ENCODE measurements at places on chromosomes 12 and 14.

DNA sequence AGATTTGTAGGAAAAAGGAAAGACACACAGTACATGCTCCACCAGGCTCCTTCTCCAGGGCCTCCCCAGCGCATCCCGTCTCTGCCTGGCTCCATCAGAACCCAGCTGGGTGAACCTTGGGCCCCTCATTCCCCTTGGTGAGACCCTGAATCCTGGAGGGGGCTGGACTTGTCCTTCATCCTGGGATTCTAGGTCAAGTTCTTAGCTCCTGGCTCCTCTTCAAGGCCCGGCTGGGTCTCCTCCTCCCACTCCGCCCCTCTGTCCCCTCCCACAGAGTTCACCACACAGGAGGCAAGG is 49.2 kb downstream of the PSMA6 start:
- no peak for DNase-seq

DNA sequence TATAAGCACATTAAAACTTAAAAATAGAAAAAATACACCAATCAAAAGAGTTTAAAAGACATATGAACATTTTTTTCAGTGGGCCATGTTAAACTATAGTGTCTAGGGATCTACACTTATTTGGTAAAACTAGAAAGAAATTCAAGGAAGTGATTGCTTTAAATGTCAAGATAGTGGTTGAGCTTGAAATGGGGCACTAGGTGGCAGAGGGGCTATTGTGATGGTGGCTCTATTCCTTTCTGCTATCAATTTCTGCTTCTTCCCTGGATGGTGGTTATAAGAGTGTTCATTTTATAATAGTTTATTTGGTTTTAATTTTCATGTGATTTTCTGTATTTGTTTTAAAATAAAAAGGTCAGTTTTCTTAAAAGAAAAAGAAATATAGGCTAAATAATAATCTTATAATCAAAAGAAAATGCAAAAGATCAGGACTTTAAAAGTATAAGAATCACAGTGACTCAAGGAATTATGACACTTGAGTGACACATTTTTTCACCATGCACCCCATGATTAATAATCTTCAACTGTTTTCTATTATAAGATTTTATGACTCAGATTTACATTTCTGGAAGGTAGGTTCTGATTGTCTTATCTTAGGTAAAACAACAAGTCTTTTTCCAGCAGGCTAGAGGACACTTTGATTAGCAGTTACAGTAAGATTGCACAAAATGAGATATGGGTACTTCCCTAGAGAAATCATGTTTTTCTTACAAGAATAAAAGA is 137.5 kb downstream of the FSCB start:
- no peak for DNase-seq

DNA sequence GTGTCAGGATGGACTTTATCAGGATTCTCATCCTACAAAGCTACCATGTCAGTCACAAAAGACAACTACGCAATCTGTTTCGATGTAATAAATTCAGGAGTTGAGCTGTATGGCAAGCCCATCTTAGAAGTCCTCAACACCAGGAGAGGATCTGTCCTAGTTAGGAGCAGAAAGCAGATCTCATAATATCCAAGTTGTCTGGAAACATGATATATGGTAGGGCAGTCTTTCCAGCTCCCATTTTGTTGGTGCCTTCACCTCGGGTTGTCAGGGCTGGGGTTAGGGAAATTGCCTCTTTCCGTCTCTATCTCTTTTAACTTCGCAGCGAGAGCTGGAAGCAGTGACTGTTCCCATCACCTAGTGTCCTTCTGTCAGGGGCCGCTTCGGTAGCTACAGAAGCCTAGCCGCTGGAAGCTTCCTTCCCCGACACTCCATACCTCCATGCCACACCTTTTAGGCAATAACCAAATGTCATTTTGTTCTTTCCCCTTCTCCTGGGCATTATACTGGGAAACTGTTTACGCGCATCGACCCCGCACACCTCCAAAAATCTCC is 1.4 kb downstream of the NIN start:
- DNase-seq: no peak

GRCh38 chr14:97706819-97707218 is 909.6 kb downstream of the VRK1 start:
- DNase-seq: no peak

DNA sequence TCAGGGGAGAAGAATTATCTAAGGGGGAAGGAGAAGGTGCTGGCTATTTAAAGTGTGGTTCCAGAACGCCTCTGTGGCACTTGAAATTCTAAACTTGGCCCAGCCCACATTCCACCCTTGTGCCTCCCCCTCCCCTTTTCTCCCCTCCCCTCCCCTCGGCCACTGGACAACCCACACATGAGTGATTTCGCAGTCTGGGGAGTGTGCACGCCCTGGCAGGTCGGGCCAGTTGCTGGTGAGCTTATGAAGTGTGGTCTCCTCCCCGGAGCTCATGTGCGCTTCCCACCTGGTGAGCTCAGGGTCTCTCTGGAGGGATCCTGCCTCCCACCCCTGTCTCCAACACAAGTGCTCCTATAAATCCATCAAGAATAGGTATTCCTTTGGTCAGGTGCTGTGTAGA is at the start of gene SLC6A13:
Gene SLC6A13, minus strand, starts transcription at position 20 of the 400 bp plus-strand sequence. CDS start 2,784 bp downstream, outside the sequence.
- DNase-seq: no peak

GRCh38 chr12:89721291-89721987 is 12.8 kb upstream of the ATP2B1 start:
- DNase-seq: no peak

- no peak for DNase-seq
Measured at GRCh38 chr14:52948836-52949235, 2.0 kb downstream of the FERMT2 start.

- no peak for DNase-seq
Measured at GRCh38 chr12:13701502-13701901, 279.9 kb downstream of the GRIN2B start.

GRCh38 chr14:21241218-21241819 is 27.9 kb downstream of the HNRNPC start:
- DNase-seq: no peak

DNA sequence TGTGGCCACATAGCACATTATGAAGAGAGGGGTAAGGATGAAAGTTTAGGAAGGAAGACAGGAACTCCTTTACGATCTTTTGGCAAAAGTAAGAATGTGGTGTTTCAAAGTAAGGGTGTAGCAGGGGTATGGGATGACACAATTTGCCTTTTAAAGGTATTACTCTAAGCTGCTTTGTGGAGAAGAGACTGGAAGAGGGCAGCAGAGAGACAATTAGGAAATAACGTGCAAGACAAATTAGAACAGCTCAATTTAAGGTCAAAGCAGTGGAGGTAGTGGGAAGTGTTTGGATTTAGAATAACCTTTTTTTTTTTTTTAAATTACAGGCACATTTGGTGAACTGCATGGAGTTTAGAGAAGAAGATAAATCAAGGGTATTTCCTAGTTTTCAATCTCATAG is 342.6 kb downstream of the NOVA1 start:
- DNase-seq: no peak

GRCh38 chr14:20630340-20631022 is 11.0 kb downstream of the OR6S1 start:
- no peak for DNase-seq

- DNase-seq: no peak
Measured at GRCh38 chr14:53850714-53851296, 105.8 kb downstream of the BMP4 start.

- DNase-seq: no peak
Measured at GRCh38 chr14:26200687-26201086, 397.1 kb downstream of the NOVA1 start.

DNA sequence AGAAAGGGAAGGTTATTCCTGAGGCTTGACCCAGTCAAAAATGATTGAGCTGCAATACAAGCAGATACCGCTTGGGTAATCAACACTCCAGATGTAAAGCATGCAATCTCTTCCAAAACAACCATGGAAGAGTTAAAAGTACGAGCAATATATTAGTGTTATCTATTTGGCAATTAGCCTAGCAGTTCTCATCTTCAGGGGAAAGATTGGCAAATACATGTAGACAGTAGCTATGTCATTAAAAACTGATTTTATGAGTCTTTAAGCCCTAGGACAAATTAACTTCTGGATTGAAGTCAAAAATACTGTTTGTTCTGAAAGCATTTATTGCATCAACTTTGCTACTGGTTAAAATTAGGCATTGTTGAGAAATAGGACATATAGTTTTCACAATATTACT is 9.3 kb upstream of the GYS2 start:
- no peak for DNase-seq

GRCh38 chr14:84442521-84442920 is 1087.4 kb upstream of the FLRT2 start:
- no peak for DNase-seq

DNA sequence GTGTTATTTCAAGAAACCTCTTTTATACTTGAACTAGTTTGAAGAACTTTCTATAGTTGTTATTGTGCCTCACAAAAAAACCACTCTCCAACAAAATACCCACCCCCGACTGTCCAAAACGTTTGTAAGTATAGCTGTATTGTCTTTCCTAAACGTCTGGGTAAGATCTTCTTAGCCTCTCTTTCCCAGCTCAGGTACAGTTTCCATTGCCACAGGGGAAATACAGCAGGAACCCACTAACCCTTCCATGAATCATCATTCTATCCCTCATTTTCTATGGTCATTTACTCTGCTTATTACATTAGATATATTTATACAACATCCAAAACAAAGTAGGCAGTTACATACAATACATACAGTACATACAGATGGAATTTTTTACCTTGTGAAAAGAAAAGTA is 70.8 kb downstream of the ZFC3H1 start:
- no peak for DNase-seq

DNA sequence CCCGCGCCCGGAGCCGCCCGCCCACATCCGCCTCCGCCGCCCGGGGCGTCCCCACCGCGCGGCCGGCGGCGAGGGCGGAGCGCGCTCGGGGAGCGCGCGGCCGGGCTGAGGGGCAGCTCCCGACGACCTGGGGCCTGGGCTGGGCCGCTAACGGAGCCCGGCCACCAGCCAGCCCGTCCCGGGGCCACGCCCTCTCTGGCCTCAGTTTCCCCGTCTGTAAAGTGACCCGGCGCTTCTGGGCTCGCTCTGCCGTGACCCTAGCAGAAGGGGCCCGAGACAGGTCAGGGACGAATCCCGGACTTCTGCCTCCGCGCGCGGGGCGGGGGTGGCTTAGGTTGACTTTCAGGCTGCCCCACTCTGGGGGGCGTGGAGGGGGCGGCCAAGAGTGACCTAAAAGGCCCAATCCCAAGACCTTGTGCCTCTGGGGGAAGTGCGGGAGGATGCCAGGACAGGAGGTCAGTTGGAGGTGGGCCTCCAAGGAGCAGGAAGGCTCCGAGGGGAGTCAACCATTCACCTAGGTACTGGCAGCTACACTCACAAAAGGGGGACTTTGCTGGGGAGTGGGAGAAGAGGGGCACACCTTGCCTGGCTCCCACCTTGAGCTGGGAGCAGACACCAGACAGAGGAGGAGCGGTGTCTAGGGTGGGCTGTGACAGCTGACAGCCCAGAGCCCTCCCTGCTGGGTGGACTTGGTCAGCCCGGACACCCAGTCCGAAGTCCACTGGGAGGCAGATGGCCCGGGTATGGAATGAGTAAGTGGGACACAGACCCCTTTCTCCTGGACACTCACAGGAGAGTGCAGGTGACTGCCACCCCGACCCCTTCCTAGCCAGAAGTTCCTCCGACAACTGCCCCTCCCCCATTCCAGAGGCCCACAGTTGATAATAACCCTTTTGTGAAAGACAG is 486 bp upstream of the AKT1 start:
- DNase-seq: no peak

DNA sequence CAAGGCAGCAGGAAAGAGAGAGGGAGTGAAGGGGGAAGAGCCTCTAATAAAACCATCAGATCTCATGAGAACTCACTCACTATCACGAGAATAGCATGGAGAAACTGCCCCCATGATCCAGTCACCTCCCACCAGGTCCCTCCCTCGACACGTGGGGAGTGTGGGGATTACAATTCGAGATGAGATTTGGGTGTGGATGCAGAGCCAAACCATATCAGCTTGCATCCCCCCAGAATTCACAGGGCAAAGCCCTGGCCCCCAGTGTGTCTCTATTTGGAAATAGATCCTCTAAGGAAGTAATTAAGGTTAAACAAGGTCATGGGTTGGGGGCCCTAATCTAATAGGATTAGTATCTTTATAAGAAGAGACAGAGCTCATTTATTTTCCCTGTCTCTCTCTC is 56.1 kb upstream of the TCL1A start:
- DNase-seq: no peak

- no peak for DNase-seq
Measured at GRCh38 chr12:114396869-114397719, 8.8 kb downstream of the TBX5 start.

- DNase-seq: no peak
Measured at GRCh38 chr14:49933128-49933527, 40.2 kb downstream of the ARF6 start.

DNA sequence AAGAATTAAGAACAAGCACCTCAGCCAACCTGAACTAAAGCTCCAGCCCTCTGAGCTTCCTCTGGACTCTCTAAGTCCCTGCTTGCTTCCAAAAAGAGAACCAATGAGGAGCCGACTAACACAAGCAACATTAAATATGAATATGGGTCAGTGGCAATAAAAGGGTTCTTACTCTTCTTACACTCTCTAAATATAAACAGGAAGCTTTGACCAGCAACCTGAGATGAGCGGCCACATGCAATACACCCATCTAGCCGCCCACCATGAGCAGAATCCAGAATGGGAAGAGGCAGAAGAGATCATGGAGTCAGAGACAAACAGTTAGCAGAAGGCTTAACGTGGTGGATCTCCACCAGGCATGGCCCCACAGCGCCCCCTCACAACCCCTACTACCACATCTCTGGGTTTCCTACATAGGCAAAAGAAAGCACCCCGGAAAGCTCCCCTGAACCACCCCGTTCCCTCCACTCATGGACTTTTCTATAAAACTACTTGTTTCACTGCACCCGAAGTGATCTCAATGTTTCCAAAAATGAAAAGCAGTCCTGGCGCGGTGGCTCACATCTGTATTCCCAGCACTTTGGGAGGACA is 59.4 kb downstream of the TTC7B start:
- DNase-seq: no peak

GRCh38 chr12:104280717-104281458 is 22.7 kb upstream of the EID3 start:
- no peak for DNase-seq

- DNase-seq: no peak
Measured at GRCh38 chr14:73877790-73878189, 8.9 kb upstream of the ZNF410 start.

DNA sequence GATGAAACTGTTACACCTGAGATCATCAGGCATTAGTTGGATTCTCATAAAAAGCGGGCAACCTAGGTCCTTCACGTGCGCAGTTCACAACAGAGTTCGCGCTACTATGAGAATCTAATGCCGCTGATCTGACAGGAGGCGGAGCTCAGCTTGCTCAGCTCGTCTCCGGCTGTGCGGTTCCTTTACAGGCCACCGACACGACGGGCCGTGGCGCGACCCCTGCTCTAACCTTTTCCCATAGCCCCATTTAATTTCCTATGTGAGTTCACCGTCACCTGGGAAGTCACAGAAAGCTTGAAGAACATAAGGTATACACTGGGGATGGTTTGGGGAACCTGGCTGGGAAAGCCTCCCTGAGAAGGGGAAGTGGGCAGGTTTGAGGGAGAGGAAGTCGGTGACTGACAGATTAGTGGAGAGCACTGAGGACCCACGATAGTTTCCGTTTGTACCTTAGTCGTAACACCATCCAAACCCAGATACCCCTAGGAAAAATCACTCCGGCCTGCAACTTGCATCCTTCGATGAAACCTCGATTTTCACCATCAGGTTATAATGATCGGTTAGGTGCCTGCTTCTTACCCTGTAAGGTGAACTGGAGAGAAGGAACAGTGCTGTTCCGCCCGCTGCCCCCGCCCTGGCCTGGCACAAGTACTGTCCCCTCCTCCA is 2.8 kb upstream of the AAAS start:
- no peak for DNase-seq

GRCh38 chr12:42538203-42538602 is 51.3 kb downstream of the PRICKLE1 start:
- DNase-seq: no peak

Data from esophagus squamous epithelium (tissue), 5 donors.